Cardiac fibroblast (primary cell): ENCODE measurements at places on chromosomes 4 and X.

DNA sequence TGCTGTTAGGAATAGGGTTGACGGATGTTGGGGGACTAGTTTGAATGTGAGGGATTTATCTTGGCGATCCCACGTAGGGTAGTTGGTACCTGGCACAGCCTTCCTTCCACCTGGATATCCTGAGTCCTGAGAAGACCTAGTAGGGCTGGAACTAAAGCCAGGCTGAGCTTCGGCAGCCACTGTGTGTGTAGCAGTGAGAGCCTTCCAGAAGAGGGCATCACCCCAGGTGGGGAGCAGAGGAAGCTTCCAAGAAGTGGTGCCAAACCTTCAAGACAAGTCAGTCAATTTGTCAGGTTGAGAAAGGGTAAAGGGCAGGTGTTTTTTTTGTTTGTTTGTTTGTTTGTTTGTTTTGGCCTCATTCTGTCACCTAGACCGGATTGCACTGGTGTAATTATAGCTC lies 1.2 kb upstream of the FGFBP2 start:
- DNase-seq = no peak

DNA sequence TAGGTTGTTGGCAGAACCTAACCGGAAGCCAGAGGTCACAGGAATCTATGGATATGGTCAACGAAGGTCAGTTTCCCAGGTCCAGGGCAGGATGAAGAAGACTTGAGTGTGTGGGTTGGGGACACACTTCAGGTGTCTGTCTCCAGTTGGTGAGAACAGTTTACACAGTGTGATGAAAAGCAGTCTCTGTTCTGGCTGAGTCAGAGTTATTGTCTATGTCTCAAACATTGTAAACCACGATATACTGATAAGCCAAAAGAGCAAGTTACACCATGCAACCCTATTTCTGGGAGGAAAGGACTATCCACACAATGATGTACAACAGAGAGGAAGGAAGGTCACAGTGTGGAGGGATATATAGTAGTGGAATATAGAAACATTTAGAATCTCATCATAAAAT lies 187.1 kb upstream of the C1QTNF7 start:
- DNase-seq = no peak

- no peak for DNase-seq
Measured at GRCh38 chr4:5955201-5955821, 62.4 kb upstream of the CRMP1 start.

- DNase-seq = peak; percentile 38
Measured at GRCh38 chrX:83845397-83845796, 15.5 kb upstream of the CYLC1 start.

GRCh38 chrX:136694431-136695087 lies 46.6 kb downstream of the CD40LG start:
- peak; percentile 73 for DNase-seq

DNA sequence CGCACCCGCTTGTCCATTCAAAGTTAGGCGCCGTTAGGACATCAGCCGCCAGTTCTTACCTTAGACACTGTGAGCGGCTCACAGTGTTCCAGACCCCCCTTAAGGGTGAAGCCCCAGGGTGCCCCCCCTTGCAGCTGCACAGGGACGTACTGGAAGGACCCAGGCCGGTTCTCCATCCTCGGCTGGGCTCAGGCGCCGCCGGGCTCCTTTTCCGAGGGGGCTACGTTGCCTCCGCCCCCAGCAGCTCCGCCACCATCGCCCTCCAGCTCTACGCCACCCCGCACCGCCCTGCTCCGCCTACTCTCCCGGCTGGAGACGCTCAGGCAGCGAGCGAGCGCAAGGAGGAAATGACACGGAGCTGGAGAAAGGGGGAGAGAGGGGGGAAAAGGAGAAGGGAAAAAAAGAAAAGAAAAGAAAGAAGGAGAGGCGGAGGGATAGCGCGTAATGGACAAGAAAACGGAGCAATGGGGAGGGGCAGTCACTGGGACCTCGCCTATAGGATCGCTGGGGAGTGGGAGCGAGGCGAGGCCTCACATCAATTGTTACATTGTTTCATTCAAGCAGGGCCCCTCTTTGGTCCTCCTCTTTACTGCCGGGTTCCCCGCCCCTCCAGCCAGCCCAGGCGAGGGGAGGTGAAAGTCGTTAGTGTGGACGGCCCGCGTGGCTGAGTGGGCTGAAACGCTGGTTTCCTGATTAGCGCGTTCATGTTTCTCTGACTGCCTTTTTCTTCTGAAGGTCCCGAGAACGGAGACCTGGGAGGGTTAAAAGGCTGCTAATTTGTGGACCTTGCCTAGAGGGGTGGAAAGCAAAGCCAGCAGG lies at the start of gene SHROOM4:
Gene SHROOM4 (minus strand): TSS at position 352 of the 819 bp plus-strand sequence. CDS start 176 bp downstream, at position 176.
- DNase-seq = peak; percentile 64

DNA sequence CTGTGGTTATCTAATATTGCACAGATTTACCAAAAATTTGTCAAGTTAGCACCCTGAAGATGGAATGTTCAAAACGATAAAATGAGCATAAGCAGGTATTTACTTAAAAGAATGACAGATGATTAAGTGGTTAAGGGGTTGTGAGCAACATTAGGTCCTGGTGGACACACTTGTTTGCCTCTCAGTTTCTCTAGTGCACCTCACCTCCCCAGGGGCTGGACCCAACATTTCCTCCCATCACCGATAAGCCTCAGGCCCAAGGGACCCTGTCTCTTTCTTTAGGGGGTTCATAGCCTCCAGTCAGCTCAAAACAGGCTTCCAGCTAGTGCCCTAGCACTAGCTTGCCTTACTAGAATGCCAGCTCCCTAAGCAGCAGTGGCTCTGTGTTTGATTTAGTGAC lies 88.0 kb downstream of the ATP11C start:
- DNase-seq = no peak

GRCh38 chr4:89307446-89308160 lies at the start of gene GPRIN3:
GPRIN3 (minus strand) TSS chr4:89307800; CDS start chr4:89250110, 57,690 bp downstream.
- peak; percentile 24 for DNase-seq

- no peak for DNase-seq
Measured at GRCh38 chr4:185117300-185117934, 25.6 kb upstream of the SLC25A4 start.

DNA sequence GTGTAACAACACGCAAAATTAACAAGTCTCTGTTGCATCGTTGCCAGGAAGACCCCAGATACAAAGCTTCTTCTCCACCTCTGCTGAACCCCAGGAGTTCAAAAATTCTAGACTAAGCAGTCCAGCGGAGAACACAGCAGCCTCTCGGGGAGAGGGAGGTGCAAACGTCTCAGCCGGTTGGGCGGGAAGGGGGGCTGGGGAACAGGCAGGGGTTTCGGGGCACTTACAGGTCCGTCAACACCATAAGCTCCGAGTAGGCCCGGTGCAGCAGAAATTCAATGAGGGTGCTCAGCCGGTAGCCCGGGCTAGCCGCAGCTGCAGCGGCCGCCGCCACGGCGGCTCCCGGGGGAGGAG lies 394 bp downstream of the MED14 start:
- DNase-seq = no peak

DNA sequence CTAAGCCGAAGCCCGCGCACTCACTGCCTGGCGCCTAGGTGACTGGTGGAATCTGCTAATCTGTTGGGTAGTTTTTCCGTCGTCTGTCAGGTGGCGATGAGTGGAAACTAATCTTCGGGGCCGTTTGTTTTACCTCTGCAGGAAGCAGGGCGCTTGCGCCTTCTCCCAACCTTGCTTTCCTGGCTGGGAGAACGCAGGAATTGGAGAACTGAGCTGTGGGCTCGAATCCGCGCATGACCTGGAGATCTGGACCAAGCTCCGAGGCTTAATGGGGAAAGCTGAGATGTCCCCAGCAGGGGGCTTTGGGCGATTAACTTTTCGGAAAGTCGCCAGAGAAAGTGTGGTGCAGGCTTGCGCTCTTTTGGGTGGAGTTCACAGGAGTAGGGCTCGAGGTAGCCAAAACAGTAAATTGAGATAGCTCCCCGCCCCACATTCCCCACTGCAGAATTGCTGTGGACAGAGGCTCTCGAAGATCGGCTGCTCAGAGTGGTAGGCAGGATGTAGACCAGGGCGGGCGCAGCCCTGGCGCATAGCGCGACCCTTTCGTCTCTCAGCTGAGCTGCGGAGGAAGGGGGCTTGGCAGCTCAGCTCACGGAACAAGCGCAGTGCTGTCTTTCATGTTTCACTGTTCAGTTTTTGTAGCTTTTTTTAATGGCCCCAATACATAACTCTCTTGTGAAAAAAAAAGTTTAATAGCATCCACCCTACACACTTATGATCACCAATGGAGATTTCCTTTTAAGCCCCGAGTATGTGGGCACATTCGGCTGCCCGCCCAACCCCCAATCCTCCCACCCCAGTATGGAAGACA lies 2.7 kb upstream of the FGF5 start:
- DNase-seq = no peak

DNA sequence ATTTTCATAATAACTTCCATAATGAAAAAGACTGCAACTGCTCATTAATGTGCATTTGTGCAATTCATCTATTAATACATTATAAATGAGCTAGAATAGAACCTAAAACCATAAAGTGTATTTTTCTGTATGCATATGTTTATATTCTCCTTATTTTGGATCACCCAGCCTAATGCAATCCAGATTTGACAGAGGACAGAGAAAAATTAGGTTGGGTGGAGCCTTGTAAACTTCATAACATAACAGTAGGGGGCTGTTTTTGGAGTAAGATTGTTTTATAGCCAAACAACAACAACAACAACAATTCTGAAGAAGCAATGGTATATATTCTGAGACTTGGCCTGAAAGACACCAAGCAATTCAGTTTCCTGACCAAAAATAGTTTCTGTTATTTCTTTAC lies 615.3 kb upstream of the SLIT2 start:
- DNase-seq = no peak

DNA sequence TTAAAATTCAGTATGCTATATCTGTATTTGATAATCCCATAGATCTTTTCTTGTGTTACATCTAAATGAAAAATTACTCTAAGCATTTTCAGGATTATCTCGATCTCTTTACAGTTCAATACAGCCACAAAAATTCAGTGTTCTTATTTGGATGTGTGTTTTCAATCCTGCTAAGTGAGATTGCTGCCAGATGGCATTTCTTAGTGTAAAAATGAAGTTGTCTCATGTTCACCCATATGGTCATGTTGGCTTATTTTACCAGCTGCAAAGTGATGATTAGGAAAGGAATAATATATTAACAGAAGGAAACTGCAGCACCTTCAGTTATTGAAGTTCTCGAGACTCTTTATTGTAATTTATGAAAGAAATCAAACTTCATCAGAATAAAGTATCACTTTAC lies 12.1 kb upstream of the FAM47A start:
- DNase-seq = no peak

DNA sequence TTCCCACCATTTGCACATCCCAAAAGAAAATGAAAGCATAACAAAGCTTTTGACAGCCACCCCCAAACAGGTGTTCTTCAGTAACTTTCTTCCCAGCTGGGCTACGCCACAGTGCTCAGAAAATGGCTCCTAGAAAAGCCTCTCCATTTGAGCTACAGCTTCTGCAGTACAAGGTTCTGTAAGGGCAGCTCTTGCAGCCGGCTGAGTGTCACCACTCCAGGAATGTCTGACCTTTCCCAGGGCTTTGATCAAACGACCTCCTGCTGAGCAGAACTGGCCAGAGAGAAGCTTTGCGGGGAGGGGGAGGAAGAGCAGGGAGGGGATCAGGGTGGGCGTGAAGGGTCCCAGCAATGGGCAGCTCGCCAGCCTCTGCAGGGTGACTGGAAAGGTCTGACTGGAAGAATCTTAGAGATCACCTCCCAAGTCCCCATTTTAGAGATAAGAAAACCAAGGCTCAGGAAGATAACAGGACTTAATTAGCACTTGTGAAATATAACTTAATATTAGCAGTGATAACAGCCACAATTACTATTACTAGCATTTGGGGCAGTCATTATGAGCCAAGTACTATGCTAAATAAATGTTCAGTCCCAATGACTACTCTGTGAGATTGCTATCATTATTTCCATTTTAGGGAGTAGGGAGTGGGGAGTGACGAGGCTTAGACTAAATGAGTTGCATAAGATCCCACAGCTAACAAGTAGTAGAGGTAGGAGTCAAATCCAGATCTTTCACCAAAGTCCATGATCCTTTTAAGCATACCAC lies 51.1 kb downstream of the LEF1 start:
- DNase-seq = no peak

- DNase-seq = no peak
Measured at GRCh38 chr4:16122308-16122711, 38.5 kb upstream of the PROM1 start.

- peak; percentile 41 for DNase-seq
Measured at GRCh38 chrX:48540028-48540375, 488 bp downstream of the TBC1D25 start.

DNA sequence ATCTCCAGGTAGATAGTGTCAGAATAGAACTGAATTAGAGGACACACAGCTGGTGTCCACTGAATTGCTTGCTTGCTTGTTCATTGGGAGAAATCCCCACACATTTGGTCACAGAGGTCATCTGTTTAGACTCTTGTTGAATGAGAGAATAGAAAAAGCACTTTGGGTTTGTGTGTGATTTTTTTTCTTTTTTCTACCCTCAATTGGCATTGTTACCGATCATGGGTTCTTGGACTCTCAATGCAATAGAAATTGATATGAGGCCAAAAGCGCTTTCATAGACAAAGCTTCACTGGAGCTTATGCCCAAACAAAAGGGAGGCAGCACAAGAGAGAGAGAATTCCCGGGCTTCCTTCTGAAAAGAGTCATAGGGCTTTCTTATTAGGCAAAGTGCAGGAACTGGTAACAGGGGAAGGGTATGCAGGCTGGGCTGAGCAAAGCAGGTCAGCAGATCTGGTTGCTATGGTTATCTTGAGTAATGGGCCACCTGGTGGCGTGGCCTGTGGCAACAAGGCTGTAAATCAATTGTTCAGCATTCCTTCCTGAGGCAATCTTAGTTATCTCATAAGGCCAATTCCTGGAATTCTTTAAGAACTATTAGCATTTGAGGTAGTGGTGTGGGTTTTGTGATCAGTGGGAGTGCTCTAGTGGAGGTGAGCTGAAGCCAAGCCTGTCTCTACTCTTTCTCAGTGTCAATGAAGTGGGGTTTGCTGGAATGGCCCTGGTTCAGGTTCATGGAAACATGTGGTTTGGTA lies 5.3 kb upstream of the GPR82 start:
- DNase-seq = no peak

GRCh38 chr4:14337892-14338584 lies 664.2 kb upstream of the CPEB2 start:
- DNase-seq = peak; percentile 43

- no peak for DNase-seq
Measured at GRCh38 chr4:82900066-82900410, 497 bp upstream of the THAP9 start.

DNA sequence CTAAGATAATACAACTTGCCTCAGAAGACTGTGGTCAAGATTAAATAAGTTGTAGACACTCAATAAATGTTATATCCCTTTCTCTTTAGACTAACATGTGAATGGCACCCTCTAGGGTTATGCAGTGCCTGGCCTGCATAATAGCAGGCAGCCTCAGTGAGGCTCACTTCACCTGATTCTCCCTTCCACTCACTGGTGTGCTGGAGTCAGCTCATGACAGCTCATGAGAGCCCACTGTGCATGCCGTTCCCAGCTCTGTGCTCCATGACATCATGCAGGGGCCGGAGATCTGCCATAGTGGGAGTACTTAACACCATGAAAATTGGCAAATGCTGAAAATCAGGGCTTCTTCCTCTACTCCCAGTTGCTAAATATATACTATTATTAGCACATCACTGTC lies 64.5 kb downstream of the TEC start:
- DNase-seq = no peak

- DNase-seq = no peak
Measured at GRCh38 chr4:110332483-110332882, 134.1 kb upstream of the ELOVL6 start.

GRCh38 chrX:63350465-63350877 lies 661 bp downstream of the SPIN4 start:
- no peak for DNase-seq
